Hepatocyte (in vitro differentiated cells): ENCODE measurements at places on chromosomes 13 and 19. TPM values are rescaled to one million over a fixed set of nuclear protein-coding genes. Genes with fewer than 3 reads are reported as not detected.
A peak's percentile ranks its signal among the peaks of the same experiment; 100 is the strongest.

GRCh38 chr13:113898391-113898790, 34.5 kb upstream of the GAS6 start:
- no peak overlapping the region for H3K27ac ChIP-seq
- H3K27me3 ChIP-seq = no peaks in the 10 kb centered on the region
- no peak for DNase-seq
- no peak overlapping the region for H3K4me3 ChIP-seq
- H3K4me1 ChIP-seq = no peaks in the 10 kb centered on the region

DNA sequence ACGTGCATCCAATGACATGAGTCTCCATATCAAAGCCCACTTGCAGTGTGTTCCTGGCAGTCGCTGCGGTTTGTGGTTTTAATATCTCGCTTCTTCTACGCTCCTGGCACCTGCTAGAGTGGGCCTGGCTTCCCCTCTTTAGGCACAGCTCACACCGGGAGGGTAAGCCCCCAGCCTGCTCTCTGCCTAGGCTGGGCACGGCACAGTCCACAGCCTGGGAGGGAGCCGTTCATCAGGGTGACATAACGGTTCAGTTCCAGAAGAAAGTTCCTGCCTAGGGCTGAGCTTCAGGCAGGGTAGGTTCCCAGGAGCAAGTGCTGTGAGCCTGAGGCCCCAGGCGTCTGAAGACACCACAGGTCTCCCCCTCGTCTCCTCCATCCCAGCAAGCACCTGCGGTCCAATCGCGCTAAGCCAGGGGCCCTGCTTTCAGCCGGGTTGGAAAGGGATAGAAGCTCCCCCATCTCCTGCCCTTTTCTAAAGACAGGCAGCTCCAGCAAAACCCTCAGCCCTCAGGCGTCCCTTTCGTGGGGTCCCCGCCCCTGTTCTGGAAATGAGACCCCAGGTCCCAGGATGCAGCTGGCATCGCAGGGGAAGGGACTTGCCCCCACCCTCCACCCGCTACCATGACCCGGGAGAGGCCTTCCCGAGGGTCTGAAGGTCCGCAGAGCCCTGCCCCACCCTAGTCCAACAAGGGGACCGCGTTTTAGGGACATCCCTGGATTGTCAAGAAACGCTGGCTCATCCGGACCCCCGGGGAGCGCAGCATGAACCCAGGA, 121.6 kb upstream of the ZNF507 start:
- no peak overlapping the region for H3K27ac ChIP-seq
- no peak overlapping the region for H3K4me3 ChIP-seq
- H3K4me1 ChIP-seq = no peaks in the 10 kb centered on the region
- H3K36me3 ChIP-seq = no peaks in the 10 kb centered on the region

DNA sequence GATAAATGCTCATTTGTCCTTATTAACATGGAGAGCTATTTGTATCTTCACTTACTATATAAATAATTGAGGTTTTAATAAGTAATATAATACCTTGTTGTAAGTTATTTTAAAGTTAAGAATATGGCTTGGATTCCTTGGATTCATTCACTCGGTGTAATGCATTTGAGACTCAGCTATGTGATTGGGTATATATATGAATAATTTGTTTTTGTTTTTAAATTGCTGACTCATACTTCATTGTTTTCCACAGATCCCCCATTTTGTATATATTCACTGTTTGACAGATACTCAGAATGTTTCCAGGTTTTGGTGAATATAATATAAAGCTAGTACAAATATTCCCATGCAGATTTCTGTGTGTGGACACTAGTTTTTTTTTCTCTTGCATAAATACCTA, 6.8 kb upstream of the CEACAM18 start:
- H3K27me3 ChIP-seq = no peaks in the 10 kb centered on the region
- DNase-seq = no peak
- no peaks in the 10 kb centered on the region for H3K36me3 ChIP-seq
- H3K27ac ChIP-seq = no peak overlapping the region

Gene ZNF221
- polyA plus RNA-seq = 1.1 and 2.7 TPM in 2 replicates

Gene PCSK4
- 9.6 and 16.2 TPM in 2 replicates for polyA plus RNA-seq

GRCh38 chr13:62035981-62036380, 620.3 kb upstream of the PCDH20 start:
- H3K4me1 ChIP-seq = no peaks in the 10 kb centered on the region
- H3K4me3 ChIP-seq = no peak overlapping the region
- peaks cover 4% of the 10 kb centered on the region for H3K27me3 ChIP-seq
- no peak overlapping the region for H3K27ac ChIP-seq
- no peak for DNase-seq
- no peaks in the 10 kb centered on the region for H3K36me3 ChIP-seq

- H3K36me3 ChIP-seq = no peaks in the 10 kb centered on the region
- H3K4me1 ChIP-seq = no peaks in the 10 kb centered on the region
- no peak within 1 kb of the TSS for H3K4me3 ChIP-seq
- DNase-seq = no peak
- H3K27me3 ChIP-seq = peaks cover 3% of the 10 kb centered on the region
Measured at GRCh38 chr19:50952910-50953309, at the start of gene KLK5. KLK5 (minus strand) TSS chr19:50953038; CDS start chr19:50952657, 381 bp downstream.

Gene ZNF177
- 4.2 and 7.6 TPM in 2 replicates for polyA plus RNA-seq

DNA sequence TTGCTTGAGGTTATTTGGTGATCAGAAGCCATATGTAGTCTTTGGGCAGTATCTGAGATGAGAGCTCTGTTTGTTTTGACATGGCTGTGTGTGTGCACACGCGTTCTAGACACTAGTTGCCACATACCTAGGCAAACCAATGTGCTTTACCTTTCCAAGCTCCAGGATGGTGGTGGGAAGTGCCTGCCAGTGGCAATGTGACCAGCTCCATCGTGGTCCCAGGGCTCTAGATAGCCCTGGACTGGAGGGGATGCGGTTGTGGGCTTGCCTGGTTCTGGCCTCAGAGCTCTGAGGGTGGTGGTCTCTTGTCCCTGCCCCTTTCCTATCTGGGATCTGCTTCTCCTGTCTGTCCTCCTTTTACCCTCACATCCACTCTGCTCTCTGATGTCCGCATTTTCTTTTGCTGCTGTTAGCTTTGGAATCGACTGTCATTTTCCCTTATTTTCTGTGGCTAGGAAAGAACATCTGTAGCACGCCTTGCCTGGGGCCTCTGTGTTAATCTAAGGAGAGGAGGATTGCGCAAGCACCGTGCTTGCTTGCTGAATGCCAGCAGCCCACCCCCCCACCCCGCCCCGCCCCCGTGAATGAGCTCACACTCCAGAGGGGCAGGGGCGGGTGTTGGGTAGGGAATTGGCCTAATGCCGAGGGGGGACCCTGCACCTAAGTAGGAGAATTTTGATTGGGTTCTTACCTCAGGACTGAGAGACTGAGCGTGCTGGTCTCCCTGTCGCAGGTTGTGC, 89.5 kb downstream of the ARHGEF7 start:
- no peaks in the 10 kb centered on the region for H3K36me3 ChIP-seq
- no peak overlapping the region for H3K4me3 ChIP-seq
- H3K4me1 ChIP-seq = peaks cover 26% of the 10 kb centered on the region
- peak overlapping the region; percentile 88 for H3K27ac ChIP-seq
- DNase-seq = peak; percentile 85
- no peaks in the 10 kb centered on the region for H3K27me3 ChIP-seq

Gene KIR2DL3
- polyA plus RNA-seq = not detected in 2 replicates

GRCh38 chr13:104641309-104641708, 1575.1 kb upstream of the SLC10A2 start:
- no peak overlapping the region for H3K4me3 ChIP-seq
- H3K27ac ChIP-seq = no peak overlapping the region
- DNase-seq = no peak
- H3K36me3 ChIP-seq = no peaks in the 10 kb centered on the region
- H3K4me1 ChIP-seq = no peaks in the 10 kb centered on the region

DNA sequence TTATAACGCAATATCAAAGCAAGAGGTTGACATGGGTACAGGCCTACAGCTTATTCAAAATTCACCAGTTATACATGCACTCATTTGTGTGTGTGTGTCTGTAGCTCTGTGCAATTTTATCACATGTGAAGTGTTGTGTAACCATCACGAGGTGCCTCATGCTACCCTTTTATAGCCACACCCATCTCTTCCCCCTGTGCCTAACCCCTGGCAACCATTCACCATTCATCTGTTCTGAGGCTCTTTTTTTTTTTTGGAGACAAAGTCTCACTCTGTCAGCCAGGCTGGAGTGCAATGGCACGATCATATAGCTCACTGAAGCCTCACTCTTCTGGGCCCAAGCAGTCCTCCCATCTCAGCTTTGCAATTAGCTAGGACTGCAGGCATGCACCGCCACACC, 78.4 kb downstream of the DPF1 start:
- no peak for DNase-seq
- H3K4me3 ChIP-seq = no peak overlapping the region
- no peaks in the 10 kb centered on the region for H3K27me3 ChIP-seq
- H3K4me1 ChIP-seq = no peaks in the 10 kb centered on the region
- no peaks in the 10 kb centered on the region for H3K36me3 ChIP-seq
